SK-MEL-5 (cell line): ENCODE measurements at places on chromosomes 13 and 19. TPM values are rescaled to one million over a fixed set of nuclear protein-coding genes. Genes with fewer than 3 reads are reported as not detected.
A peak's percentile ranks its signal among the peaks of the same experiment; 100 is the strongest.

ZNF331 gene
- total RNA-seq = 4.3 and 7.7 TPM in 2 replicates

DNA sequence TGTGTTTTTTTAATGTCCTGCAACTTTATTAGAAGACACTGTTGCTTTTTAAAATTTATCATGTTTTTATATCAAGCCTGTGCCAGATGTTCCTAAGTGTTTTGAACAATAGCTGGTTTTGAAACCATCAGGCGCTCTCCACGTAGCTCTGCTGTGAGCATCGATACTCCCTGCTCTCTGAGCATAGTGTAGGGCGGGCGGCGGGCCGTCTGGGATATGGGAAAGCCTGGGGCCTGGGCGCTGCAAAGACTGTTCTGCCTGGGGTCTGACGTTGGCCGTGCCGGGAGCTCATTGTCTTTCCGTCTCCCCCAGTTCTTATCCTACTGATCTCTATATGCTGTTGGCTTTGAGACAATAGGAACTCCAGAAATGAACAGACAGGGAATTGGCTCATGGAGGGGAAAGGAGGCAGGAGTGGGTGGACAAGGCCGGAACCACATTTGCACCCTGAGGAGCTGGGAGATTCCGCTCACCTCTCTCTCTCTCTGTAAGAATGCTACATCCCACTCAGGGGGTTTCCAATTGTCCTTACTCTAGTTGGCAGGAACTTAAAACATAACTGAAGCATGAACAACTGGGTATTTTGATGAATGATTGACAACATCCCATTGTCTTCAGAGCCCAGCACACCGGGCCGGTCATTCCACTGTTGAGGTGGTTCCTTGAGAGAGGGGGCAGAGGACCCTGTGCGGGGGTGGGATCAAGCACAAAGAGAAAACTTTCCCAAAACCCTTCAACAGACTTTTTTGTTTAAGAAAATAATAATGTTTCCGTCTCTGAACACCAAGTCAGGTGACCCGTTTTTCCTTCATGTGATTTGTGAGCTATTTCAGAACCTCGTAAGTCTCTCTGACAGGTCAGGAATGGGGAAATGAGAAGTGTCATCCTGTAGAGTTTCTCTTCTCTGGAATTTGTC is 64.7 kb downstream of the COL4A2 start:
- no peak for DNase-seq

DNA sequence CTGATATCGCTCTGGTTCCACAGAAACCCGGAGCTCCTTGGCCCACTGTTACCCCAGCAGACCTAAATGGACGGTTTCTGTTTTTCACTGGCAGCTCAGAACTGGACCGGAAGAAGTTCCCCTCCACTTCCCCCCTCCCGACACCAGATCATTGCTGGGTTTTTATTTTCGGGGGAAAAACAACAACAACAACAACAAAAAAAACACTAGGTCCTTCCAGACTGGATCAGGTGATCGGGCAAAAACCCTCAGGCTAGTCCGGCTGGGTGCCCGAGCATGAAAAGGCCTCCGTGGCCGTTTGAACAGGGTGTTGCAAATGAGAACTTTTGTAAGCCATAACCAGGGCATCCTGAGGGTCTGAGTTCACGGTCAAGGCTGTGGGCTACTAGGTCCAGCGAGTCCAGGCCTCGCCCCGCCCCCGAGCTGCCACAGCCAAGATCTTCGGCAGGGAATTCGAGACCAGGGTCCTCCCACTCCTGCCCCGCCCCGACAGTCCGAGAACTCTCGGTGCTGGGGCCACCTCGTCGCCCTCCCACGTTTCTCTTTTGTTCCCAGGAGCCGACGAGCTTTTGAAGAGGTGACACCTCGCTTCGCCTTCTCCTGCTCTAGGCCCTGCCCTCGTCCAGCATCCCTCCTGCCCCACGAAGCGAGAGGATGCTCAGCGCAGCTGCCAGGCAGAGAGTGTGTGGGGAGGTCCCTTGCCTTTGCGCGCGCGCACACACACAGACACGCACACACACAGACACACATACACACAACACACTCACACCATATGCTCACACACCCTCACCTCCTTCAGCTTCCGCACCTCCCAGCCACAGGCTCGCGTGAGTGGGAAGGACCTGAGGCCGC is 8.8 kb downstream of the ZIC2 start:
- no peak for DNase-seq

DNA sequence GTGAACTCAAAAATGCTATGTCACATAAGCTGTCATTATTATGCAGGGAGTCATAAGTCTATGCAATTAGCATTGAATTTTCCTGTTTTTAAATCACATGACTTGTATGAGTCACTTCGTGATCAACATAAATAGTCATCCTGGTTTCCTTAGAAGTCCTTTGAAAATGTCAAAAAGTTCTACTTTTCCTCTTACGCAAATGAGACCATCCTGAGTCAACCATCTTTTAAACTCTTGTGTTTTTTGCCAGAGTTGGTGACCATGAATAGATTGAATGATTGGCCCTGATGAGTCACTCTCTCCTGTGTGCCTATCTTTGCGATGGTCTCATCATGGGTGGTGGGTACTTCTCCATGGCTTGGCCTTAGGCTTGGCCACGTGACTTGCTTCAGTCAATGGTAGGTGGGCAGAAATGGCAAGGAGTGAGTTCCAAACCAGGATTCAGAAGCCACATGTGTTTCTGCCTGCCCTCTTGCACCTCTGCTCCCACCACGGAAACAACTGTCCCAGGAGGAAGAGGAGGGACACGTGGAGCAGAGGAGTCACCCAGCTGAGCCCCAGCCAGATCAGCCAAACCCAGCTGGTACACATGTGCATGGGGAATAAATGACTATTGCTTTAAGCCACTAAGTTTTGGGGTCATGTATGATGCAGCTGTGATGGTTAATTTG is 123.5 kb upstream of the CACNA1A start:
- DNase-seq = peak; percentile 53

DNA sequence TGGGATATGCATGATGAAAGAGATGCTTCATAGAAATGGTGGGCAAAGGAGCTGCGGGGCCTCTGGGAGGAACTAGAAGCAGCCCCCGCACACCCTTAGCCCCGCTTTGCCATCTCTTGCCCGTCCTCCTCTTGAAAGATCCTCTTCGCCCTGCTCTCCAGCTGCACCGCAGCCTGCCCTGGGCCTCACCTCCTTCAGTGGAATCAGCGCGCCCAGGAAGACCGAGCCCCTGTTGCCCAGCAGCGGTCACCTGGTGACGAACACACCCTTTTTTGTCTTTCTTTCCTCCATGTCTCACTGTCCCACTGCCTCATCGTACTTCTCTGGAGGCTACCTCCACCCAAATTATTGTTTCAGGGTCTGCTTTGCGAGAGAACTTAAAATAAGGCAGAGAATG is 807.6 kb downstream of the UQCRFS1 start:
- no peak for DNase-seq

SIX5 gene
- total RNA-seq = 7.0 and 7.9 TPM in 2 replicates

- DNase-seq = no peak
Measured at GRCh38 chr13:25192052-25192451, 20.0 kb upstream of the AMER2 start.

DNA sequence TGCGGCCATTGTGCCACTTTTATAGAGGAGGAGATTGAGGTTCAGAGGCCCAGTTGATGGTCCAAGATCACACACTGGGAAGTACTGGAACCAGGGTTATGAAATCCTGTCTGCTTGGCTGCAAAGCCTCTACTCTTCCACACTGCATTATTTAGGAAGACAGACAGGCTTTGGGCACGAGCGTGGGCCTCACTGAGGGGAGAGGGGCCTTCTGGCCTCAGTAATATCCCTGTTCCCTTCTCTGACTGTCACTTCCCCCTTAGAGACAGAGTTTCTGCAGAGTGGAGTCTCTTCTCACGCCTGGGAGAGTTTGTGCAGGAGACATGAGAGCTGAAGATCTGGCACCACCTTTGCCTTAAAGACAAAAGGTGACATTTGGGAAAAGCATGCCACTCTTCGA is 49.0 kb upstream of the PNMA8B start:
- DNase-seq = no peak

TUBA3C gene
- 0.16 and 0.72 TPM in 2 replicates for total RNA-seq

TEAD2 gene
- 15.0 and 17.4 TPM in 2 replicates for total RNA-seq

TINCR gene
- 4.9 TPM in 2 replicates for total RNA-seq

CNFN gene
- 0.77 TPM in 1 of 2 replicates, not detected in the other for total RNA-seq

GRCh38 chr13:44191504-44192171 is 182.0 kb upstream of the SERP2 start:
- peak; percentile 93 for DNase-seq

DNA sequence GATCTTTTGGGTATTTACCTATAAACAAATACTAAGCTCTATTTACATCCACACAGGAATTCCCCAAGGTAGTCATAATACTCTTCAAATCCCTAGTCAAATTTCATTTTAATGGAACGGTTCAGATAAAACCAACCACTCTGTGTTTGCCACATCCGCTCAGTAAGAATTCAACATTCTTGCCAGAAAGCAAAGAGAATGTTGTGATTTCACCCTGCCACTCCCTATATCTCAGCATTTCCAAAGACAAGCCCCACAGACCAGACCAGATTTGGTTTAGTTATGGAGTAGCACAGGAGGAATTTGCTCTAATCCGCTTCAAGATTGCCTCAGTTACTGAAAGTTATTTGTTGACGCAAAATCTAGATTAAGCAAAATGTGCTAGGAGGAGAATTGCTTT is 105.6 kb upstream of the SERP2 start:
- no peak for DNase-seq

- no peak for DNase-seq
Measured at GRCh38 chr13:48377857-48378256, 35.1 kb downstream of the LPAR6 start.

THSD1 gene
- total RNA-seq = 0.32 and 0.42 TPM in 2 replicates

DNA sequence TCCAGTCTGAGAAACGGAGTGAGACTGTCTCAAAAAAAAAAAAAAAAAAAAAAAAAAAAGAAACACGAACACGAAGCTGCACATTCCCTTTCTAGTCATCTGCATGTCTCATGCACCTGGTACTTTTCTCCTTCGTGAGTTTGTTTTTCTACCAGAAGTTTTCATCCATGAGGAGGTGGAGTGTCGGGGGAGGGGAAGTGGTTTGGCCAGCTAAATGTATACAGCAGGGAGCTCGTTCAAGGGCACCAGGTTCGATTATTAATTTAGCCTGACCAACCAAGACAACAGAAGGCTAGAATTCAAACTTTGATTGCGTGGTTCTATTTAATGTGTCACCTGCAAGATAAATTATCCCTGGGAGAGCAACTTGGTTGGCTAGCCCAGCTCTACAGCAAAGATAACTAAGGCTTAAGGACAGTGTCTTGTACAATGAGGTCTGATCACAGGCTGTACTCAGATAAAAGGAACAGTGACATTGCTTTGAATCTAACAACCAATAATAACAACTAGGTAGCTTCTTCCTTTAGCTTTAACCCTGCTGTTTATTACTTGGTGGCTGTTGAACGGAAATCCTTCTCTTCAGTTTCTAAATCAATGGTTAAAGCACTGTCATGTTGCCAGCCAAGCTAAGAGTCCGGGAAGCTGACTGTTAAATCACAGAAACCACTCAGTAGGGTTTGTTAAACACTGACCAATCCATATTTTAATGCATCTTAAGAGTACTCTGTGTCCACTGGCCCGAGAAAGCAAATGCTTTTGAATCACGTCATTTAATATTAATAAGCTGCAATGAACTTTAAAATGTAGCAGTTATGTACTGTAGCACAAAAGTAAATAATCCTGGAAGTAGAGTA is 98.4 kb upstream of the STARD13 start:
- DNase-seq = no peak

DNA sequence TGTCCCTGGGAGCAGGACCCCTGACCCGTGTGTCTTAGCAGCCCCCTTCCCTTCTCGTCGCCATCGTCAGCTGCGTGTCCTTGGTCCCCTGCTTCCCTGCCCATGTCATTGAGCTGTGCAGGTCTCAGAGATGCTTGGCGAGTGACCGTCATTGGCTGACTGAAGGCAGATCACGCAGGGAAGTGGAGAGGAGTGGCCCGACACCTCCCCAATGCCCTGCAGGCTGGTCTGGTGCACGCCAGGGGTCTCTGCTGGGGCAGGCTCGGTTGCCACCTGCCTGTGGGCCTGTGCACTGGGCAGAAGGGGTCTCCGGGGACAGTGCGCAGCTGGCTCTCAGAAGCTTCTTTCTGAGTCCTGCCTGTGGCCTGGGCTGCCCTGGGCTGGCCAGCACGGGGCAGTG is 6.2 kb downstream of the GNA11 start:
- DNase-seq = no peak

DNA sequence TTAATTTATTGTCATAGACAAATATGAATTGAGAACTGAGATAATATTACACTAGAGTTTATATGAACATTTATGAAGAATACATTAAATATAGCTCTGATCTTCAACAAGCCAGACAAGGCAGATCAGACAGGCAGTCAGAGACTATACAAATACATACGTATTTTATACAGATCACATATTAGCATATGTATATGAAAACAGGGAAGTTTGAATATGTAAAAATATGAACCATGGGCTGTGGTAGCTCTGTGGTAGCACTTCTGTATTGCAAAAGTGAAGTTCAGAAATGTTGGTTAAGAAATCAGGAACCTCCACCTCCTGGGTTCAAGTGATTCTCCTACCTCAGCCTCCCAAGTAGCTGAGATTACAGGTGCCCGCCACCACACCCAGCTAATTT is 20.7 kb downstream of the GPR180 start:
- DNase-seq = no peak

DNA sequence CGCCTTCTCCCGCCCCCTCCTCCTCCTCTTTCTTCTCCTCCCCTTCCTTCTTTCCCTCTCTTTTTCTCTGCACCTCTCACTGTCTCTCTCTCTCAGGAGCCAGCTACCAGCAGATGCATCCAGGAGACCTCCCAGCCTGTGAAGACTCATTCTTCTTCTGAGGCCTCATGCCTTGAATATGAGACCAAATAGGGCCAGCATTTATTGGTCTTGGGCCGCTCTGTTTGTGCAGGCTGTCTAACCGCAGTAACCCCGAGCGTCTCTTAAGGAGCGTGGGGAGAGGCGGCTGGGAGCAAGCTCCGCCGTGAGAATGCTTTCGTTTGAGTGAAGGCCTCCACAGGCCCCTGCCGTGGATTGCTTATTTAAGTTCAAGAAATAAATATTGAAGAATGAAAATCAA is 167.0 kb downstream of the NUFIP1 start:
- no peak for DNase-seq

DNA sequence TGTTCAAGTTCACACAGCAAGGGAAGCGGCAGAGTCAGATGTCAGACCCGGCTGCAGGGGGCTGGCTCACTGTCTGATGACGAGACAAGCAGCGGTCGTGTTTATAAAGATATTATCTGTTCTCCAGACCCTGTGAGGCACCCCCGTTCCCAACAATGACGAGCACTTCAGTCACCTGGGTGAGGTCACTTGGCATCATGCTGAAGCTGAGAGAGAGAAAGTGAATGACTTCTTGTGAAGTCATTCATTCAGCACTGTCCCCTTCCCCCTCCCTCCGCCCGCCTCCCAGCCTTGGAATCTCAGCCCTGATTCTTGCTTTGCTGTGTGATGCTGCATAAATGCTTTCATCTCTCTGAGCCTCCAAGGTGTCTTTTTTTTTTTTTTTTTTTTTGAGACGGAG is 4.9 kb upstream of the LYPD3 start:
- no peak for DNase-seq

CD209 gene
- total RNA-seq = not detected in 2 replicates

IFNL1 gene
- total RNA-seq = not detected in 2 replicates

DNA sequence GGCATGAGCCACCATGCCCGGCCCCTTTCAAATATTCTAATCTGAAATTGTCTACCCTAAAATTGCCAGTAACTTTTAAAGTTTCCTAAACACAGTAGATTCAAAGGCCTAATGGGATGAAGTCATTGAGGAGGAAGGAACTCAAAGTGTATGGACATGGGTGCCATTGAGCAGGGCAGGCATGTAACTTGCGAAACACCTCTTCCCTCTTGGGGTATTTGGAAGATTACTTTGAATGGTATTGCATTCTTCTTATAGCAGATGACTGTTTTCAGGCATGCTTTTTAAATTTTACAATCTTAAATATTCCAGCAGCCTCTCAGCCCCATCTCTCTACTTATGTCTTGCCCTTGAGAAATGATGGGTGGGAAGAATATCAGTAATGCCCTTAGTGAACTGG is 21.0 kb downstream of the TM9SF2 start:
- no peak for DNase-seq

C13orf42 gene
- not detected in 2 replicates for total RNA-seq
